ENCODE measurements at places on chromosomes 6 and 20.

DNA sequence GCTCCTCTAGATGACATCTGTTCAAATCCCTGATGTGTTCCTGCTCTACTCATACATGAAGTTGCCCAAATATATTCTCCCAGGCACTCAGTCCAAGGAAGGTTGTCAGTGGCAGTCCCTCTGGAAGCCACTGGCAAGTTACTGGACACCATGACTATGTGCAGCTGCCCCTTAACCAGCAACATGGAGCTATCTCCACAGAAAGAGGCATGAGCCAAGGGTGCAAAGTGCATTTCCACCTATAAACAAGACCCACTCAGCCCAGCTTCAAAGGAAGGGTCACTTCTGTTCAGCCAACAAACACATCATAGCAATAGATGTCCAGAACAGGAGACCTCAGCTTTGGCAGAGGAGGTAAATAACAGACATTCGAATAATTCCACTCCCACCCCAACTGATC is 217.6 kb upstream of the PMEPA1 start:
- no peak for DNase-seq

DNA sequence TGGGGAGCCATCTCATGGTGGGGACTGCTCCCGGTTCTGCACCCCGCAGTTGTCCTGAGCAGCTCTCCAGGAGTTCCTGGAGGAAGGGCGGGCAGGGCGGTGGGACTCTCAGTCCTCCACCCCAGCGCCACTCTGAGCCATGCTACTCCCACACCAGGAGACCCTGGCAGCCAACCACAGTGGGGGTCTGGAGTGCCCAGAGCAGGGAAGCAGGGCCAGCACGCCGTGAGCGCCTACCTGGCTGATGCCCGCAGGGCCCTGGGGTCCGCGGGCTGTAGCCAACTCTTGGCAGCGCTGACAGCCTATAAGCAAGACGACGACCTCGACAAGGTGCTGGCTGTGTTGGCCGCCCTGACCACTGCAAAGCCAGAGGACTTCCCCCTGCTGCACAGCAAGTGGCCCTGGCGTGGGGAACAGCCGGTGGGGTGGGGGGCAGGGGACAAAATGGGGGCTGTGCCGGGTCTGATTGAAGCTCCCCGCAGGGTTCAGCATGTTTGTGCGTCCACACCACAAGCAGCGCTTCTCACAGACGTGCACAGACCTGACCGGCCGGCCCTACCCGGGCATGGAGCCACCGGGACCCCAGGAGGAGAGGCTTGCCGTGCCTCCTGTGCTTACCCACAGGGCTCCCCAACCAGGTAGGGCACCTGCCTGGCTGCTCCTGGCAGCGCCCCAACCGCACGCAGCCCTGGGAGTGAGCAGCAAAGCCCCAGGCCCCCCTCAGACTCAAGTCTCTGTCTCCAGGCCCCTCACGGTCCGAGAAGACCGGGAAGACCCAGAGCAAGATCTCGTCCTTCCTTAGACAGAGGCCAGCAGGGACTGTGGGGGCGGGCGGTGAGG is 1.6 kb upstream of the TNFRSF6B start:
- no peak for DNase-seq

DNA sequence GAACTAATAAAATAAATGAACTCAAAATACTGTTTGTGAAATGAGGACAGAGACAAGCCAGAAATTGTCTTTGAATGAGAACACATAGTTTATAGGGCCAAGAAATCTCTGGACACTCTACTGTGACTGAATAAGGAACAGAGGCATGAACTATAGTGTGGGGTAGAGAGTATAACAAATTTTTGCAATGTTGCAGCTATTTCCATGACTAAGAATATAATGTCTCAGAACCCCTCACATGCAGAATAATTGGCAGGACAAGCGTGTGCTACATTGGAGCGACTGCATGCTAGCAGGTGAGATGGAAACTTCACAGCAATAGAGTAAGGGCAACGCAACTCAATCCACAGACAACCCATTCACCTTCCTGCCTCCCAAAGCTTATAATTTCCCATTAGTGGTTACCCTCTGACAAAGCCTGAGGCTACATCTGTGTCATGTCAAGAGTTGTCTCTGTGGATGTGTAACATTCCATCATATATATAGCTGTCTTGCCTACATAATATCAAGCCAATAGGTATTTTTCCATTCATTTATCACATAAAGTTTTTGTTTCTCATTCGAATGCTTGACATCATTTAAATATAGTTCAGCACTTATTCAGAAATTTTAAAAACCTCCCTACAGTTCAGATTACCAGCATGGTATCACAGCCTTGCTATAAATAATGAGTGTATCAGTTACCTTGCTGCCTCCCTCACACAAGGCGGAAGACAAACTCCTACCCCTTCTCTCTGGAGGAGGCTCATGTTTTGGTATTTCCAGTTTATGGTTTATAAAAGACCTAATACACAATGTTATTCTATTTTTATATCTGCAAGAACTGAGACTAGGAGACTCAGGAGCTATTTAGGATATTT is 47.9 kb upstream of the ECHDC1 start:
- DNase-seq = no peak

GRCh38 chr6:138800377-138801150 is 4.7 kb downstream of the ECT2L start:
- DNase-seq = no peak

DNA sequence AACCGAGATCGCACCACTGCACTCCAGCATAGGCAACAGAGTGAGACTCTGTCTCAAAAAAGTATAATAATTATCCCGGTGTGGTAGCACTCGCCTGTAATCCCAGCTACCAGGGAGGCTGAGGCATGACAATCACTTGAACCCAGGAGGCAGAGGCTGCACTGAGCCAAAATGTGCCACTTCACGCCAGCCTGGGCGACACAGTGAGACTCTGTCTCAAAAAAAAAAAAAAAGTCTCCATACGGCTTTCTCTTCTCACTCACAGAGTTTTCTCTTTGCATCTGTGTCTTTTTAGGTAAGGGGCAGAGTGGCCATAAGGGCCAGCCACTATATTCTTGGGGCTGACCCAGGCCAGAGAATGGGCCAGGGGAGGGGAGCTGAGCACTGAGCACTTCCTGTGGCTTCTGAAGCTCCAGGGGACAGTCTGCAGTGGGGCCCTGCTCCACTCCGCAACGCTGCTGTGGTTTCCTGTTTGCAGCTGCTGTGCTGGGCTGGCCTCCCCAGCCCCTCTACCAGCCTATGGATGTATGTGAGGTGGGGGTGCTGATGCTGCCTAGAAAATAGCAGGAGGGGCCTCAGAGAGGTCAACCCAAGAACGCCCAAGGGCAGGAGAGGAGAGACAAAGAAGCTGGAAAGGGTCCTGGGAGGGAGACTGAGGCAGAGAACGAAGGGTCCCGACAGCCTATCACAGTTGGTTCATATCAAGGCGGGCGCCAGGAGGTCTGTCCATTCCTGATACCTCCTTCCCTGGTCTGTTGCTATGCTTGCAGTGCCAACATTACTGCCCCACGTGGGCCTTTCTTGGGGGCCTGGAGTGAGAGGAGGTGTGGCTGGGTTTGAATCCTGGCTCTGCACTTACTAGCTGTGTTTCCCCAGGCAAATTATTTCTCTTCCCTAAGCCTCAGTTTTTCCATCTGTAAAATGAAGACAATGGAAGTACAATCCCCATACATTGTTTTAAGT is 16.0 kb downstream of the SLA2 start:
- DNase-seq = no peak

GRCh38 chr6:111890988-111891387 is 17.7 kb upstream of the FYN start:
- no peak for DNase-seq

DNA sequence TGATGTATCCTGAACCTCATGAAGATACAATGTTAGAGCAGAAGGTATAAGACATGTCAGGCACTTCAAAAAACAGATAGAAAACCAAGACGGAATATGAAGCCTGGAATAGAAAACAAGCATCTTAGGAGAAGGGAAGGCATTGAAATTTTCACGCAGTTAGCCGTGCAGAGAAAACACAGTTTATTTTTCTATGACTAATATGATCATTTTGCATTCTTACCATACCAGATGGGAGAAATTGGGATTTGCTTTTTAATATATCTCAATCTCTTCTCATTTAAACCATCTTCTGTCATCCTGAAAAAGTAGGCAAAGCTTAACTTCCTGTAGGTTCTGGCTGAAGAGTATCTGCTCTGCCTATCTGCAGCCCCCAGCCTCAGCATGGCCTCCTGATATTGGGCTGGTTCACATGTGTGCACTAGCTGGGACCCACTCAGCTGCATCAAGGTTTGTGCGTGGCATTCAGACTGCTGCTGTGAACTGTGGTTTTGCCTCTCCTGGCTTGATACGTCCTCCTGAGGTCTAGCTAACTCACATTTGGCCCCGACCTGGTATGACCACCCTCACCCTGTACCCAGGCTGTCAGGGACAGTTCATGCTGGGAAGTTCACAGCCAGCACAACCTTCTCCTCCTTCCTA is 392.5 kb upstream of the SASH1 start:
- DNase-seq = no peak

- DNase-seq = no peak
Observed at GRCh38 chr6:87122477-87122876, 27.6 kb upstream of the CGA start.

- DNase-seq = no peak
Observed at GRCh38 chr20:4026093-4026601, 10.8 kb upstream of the RNF24 start.

GRCh38 chr6:169337886-169338445 is 84.3 kb upstream of the THBS2 start:
- DNase-seq = no peak

GRCh38 chr6:81561071-81561564 is 191.4 kb downstream of the TENT5A start:
- DNase-seq = no peak

DNA sequence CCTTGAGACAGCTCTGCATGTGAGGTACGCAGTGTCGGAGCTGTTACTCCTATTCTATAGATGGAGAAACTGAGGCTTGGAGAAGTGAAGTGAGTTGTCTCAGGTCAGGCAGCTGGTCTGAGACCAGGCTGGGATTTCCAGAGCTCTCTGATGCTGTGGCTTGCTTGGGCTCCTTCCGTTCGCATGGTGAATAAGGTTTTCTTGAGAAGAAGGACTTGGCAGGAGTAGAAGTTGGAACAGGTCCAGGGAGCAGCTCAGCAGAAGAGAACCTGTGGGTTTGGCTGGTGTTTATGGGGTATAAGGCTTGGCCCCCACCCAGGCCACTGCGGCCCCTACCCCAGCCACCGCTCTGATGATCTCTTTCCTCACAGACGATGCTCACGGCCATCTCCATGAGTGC is 7.4 kb downstream of the SLC12A5 start:
- DNase-seq = no peak

DNA sequence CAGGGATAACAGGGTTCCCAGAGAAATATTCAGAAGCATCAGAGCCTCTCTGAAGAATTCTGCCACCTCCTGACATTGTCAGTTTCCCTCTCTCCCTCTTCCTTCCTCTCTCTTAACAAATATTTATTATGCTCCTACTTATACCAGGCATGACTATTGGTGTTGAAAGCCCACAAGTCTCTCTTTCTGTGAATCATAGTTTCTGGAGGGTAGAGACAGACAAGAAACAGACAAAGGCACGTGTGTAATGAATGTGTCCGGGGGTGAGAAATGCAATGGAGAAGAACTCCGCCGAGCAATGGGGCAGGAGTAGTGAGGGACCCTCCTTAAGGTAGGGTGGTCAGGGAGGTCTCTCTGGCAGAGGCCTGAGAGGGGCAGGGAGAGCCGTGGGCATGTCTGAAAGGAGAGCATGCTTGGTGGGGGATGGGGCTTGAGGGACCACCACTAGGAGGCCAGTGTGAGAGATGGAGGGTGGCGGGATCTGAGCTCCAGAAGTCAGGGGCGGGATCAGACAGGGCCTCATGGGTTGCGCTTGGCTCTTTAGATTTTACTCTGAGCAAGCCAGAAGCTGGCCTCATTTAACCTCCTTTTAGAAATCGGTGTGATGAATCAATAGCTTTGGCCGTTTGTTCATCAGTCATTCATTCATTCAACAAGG is 57.3 kb downstream of the EYA2 start:
- DNase-seq = no peak

DNA sequence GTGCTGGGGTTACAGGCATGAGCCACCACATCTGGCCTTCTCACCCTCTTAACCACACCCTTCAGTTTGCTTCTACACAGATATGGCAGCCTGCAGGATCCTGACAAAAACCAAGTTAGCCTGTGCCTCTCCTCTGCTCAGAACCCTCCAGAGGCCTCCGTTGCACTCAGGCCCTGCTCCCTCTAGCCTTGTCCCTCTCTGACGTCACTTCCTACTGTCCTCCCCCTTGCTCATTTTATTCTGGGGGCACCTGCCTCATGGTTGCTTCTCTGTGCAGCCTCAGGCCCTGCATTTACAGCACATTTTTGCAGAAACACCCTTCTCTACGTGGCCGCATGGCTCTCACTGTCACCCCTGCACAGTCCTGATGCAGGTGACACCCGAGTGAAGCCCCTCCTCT is 105.6 kb downstream of the CDC5L start:
- no peak for DNase-seq

- no peak for DNase-seq
Observed at GRCh38 chr6:9704989-9705388, 709.9 kb downstream of the TFAP2A start.

DNA sequence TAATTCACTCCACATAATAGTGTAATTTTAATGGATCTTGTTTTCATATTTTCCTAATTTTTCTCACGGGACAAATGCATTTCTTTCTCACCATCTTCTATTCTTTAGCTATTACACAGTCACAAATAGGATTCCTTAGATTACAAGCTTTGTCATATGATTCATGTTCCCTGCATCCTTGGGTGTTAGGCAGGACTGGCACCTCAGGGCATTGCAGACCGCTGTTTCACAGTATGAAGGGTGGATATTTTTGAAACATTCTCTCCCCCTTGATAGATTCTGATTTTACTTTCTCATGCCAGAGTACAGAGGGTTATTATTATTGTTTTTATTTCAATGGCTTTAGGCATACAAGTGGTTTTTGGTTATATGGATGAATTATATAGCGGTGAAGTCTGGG is 602.5 kb downstream of the PHF3 start:
- DNase-seq = no peak

- DNase-seq = no peak
Observed at GRCh38 chr6:28910901-28911690, 12.7 kb downstream of the TRIM27 start.
